Activated CD4-positive, alpha-beta T cell treated with anti-CD3 and anti-CD28 coated beads for 48 hours (primary cell): ENCODE measurements at places on chromosomes 12 and 14.

- peak; percentile 89 for DNase-seq
Measured at GRCh38 chr12:124767066-124767821, 96.4 kb downstream of the SCARB1 start.

GRCh38 chr12:17097674-17098073 lies 491.7 kb upstream of the LMO3 start:
- DNase-seq, result no peak

DNA sequence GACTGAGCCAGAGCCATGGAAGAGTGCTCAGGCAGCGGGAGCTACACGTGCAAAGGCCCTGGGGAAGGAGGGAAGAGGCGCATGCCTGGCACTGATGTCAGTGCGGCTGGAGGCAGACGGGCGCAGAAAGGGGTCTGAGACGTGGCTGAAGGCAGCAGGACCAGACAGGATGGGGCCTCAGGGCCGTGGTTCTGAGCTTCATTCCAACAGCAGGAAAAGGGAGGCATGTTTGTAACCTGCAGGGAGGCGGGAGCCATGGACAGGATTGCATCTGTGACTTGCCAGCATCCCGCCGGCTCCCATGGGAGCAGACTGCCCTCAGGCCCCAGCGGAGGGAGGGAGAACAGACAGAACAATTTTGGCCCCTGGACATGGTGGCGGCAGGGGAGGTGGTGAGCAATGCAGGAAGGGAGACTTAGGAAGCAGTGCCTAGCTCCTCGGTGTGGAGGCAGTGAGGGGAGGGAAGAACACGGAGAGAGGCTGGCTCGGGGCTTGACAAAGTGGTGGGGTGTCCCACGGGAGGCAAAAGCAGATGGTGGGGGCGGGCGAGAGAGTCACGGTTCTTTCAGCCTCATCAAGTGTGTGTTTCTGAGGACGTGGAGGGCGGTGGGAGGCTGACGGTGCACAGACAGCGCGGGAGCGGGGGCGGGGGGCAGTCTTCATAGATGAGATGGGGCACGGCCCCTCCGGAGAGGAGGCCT lies 33.3 kb upstream of the INF2 start:
- DNase-seq, result no peak

GRCh38 chr12:80810874-80811273 lies 94.2 kb downstream of the MYF5 start:
- no peak for DNase-seq
